ENCODE measurements at places on chromosomes 5 and 9. TPM values are rescaled to one million over a fixed set of nuclear protein-coding genes. Genes with fewer than 3 reads are reported as not detected.
A peak's percentile ranks its signal among the peaks of the same experiment; 100 is the strongest.

- no peaks in the 10 kb centered on the region for H3K27me3 ChIP-seq
- H3K4me1 ChIP-seq: no peaks in the 10 kb centered on the region
- no peak overlapping the region for H3K4me3 ChIP-seq
- DNase-seq: no peak
- no peak overlapping the region for H3K27ac ChIP-seq
- H3K36me3 ChIP-seq: no peaks in the 10 kb centered on the region
These were observed 310.5 kb downstream of the CETN3 start for GRCh38 chr5:90099099-90099498.

GRCh38 chr5:150082889-150083288, 3.5 kb downstream of the CSF1R start:
- peaks cover 39% of the 10 kb centered on the region for H3K27me3 ChIP-seq
- no peak overlapping the region for H3K4me3 ChIP-seq
- H3K4me1 ChIP-seq: no peaks in the 10 kb centered on the region
- H3K27ac ChIP-seq: no peak overlapping the region

Gene NMUR2
- total RNA-seq: not detected

- no peak overlapping the region for H3K4me3 ChIP-seq
- H3K27ac ChIP-seq: no peak overlapping the region
- no peaks in the 10 kb centered on the region for H3K4me1 ChIP-seq
These were observed 168.9 kb upstream of the NFIB start for GRCh38 chr9:14482856-14483255.

GRCh38 chr9:116151966-116152381, 1.6 kb upstream of the PAPPA start:
- H3K27me3 ChIP-seq: peaks cover 50% of the 10 kb centered on the region
- no peaks in the 10 kb centered on the region for H3K4me1 ChIP-seq
- H3K4me3 ChIP-seq: no peak overlapping the region
- no peak overlapping the region for H3K27ac ChIP-seq

Gene OR1J2
- total RNA-seq: not detected

Gene CCDC171
- 2.5 TPM for total RNA-seq

Gene FAM153A
- 33.7 TPM for total RNA-seq

Gene SLC9A3
- 1.6 TPM for total RNA-seq

DNA sequence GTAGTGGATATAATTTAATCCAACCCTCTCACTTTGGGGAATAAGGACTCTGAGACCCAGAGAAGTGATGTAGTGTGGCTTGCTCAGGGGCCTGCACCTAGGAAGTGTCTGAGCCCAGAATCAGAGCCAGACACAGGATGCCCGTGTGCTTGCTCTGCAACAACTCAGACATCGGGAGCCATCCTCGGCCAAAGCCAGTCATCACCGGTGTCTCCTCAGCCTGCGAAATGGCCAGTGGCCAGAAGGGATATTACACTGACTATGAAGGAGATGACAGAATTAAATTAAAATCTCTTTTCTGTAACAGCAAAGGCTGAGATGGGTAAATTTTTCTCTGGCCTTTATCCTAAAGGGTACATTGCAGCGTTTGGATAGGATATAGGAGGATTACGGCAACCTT, 102.9 kb downstream of the MARCHF11 start:
- H3K27ac ChIP-seq: no peak overlapping the region
- H3K4me3 ChIP-seq: no peak overlapping the region
- H3K27me3 ChIP-seq: no peaks in the 10 kb centered on the region

- no peaks in the 10 kb centered on the region for H3K27me3 ChIP-seq
- no peaks in the 10 kb centered on the region for H3K36me3 ChIP-seq
- H3K4me1 ChIP-seq: no peaks in the 10 kb centered on the region
- no peak overlapping the region for H3K27ac ChIP-seq
These were observed 361.1 kb upstream of the TLE4 start for GRCh38 chr9:79210541-79211243.

DNA sequence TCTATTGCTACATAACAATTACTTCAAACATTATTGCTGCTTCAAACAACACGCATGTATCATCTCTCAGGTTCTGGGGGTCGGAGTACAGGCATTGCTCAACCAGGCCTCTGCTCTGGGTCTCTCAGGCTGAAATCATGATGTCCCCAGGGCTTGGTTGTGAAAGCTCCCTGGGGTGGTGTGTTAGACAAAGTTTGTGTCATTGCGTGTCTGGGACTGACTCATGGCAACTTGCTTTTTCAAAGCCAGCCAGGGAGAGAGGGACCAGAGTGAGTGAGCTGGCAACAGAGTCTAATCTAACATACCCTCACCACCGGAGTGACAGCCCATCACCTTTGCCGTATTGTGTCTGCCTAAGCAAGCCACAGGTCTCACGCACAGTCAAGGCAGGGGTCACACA, 259.2 kb upstream of the NFIL3 start:
- no peaks in the 10 kb centered on the region for H3K36me3 ChIP-seq
- no peak overlapping the region for H3K4me3 ChIP-seq
- no peak for DNase-seq
- H3K4me1 ChIP-seq: peaks cover 4% of the 10 kb centered on the region
- H3K27me3 ChIP-seq: peaks cover 17% of the 10 kb centered on the region

Gene EPB41L4B
- total RNA-seq: 0.18 TPM

Gene ACTBL2
- total RNA-seq: not detected

- H3K27ac ChIP-seq: no peak overlapping the region
- H3K4me3 ChIP-seq: no peak overlapping the region
- DNase-seq: no peak
- no peaks in the 10 kb centered on the region for H3K27me3 ChIP-seq
These were observed 13.0 kb downstream of the SMIM3 start for GRCh38 chr5:150791536-150791935.

GRCh38 chr9:73080110-73080694, 71.5 kb upstream of the ANXA1 start:
- no peak overlapping the region for H3K4me3 ChIP-seq
- peaks cover 19% of the 10 kb centered on the region for H3K27me3 ChIP-seq
- H3K27ac ChIP-seq: no peak overlapping the region
- DNase-seq: no peak

Gene C7
- not detected for total RNA-seq

Gene INSL6
- not detected for total RNA-seq

DNA sequence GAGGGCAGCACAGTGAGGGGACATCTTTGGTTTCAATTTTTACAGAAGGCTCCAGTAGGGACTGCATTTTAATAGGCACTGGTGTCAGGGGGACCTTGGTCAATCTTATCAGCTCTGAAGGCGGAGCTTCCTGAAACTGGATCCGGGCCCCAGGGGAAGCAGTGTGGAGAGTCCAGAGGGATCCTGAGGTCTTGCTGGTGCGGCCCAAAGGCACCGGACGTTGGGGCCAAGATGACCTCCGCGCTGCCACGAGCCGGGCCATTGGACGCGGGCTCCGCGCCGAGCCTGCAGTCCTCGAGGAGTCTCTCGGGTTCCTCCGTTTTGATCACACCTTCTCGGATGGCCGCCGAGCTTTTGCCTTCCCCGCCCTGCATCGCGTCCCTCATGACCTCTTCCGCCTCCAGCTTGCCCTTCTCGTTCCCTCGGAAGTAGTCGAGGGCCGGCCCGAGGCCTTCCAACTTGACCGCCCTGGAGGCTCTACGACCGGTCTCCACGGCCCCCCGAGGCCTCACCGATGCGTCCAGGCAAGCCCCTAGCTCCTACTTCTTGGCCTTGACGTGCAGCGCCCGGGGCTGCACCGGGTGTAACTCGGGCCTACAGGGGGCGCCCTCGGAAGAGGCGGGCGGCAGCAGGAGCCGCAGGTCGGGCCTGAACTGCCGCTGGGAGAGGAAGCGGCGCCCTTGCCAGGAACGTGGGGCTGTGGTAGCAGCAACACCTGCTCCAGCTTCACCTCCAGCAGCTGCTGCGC, 18.8 kb downstream of the C5orf52 start:
- H3K27ac ChIP-seq: no peak overlapping the region
- no peaks in the 10 kb centered on the region for H3K4me1 ChIP-seq
- DNase-seq: peak; percentile 38
- peaks cover 5% of the 10 kb centered on the region for H3K36me3 ChIP-seq
- H3K4me3 ChIP-seq: no peak overlapping the region

- H3K27me3 ChIP-seq: peaks cover 31% of the 10 kb centered on the region
- H3K27ac ChIP-seq: peak overlapping the region; percentile 77
- peak overlapping the region; percentile 91 for H3K4me3 ChIP-seq
- H3K36me3 ChIP-seq: peaks cover 9% of the 10 kb centered on the region
- DNase-seq: peak; percentile 20
- peaks cover 22% of the 10 kb centered on the region for H3K4me1 ChIP-seq
These were observed 587 bp downstream of the MIER3 start for GRCh38 chr5:56951126-56951945.

DNA sequence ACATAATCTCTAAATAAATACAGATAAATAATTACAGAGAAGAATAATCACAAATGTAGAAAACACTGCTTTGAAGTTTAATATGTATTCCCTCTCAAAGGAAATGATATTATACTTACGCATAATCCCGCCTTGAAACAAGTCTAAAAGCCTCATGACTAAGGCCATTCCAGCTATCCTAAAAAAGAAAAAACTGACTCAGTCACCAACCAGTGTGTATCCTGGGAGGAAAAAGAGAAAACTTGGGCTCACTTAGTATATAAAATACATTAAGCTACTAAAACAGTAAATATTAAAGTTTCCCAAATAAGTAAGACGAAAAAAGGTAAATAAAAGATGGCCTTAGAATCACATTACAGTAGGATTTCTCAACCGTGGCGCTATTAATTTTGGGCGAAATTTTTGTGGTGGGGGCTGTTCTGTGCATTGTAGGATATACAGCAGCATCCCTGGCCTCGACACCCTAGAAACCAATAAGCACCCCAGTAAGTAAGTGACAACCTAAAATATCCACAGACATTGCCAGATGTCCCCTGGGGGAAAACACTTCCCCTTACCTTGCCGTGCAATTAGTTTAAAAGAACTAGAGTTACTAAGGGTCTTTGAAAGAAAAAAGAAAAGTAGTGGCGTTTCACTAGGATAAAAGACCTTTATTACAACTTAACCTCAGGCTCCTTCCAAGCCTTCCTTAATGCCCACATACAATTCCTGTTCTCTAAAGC, 1.1 kb downstream of the HSPA9 start:
- H3K27me3 ChIP-seq: no peaks in the 10 kb centered on the region
- DNase-seq: no peak
- peaks cover 55% of the 10 kb centered on the region for H3K4me1 ChIP-seq
- peak overlapping the region; percentile 92 for H3K4me3 ChIP-seq
- peak overlapping the region; percentile 97 for H3K27ac ChIP-seq
- peaks cover 54% of the 10 kb centered on the region for H3K36me3 ChIP-seq

GRCh38 chr5:39934830-39935229, 510.1 kb upstream of the DAB2 start:
- no peak for DNase-seq
- no peak overlapping the region for H3K27ac ChIP-seq
- H3K27me3 ChIP-seq: peaks cover 2% of the 10 kb centered on the region
- no peak overlapping the region for H3K4me3 ChIP-seq
- no peaks in the 10 kb centered on the region for H3K4me1 ChIP-seq

DNA sequence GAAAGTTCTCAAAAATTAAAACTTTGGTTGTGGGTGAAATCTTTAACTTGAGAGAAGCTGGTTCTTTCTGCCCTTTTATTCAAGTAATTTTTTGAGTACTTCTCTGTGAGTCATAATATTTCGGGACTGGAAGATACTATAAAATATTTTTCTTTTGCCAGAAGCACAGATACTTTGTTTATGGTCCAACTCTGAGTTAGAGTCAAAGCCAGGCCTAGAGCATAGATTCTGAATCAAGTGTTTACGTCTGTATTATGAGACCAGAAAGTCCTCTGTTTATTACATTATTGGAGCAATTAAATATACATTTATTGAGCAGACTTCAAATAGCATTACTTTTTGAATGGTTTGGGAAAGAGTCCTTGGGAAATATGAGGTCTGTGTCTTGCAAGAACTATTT, 187.9 kb downstream of the FER start:
- H3K36me3 ChIP-seq: peaks cover 2% of the 10 kb centered on the region
- no peak overlapping the region for H3K4me3 ChIP-seq
- no peak overlapping the region for H3K27ac ChIP-seq
- DNase-seq: no peak
- H3K27me3 ChIP-seq: no peaks in the 10 kb centered on the region

Gene MBLAC2
- total RNA-seq: 4.9 TPM

DNA sequence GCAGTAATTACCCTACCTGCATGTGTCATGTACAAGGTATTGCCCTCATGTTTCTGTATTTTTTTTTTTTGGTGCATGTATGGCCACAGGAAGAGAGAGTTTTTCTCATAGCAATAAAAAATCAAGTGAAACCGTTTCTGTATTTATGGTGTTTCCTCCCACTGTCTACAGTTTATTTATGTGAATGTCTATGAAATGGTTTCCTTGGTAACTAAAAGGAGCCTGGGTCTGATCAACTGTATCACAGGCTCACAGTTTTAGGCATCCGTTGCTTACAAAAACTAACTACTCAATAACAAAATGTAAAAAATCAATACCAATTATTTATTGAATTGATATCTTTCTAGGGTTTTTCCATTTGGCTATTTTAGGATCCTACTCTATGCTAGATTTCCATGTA, 464.4 kb downstream of the TAF11L14 start:
- DNase-seq: no peak
- H3K27me3 ChIP-seq: no peaks in the 10 kb centered on the region
- no peaks in the 10 kb centered on the region for H3K4me1 ChIP-seq
- H3K27ac ChIP-seq: no peak overlapping the region
- no peak overlapping the region for H3K4me3 ChIP-seq

DNA sequence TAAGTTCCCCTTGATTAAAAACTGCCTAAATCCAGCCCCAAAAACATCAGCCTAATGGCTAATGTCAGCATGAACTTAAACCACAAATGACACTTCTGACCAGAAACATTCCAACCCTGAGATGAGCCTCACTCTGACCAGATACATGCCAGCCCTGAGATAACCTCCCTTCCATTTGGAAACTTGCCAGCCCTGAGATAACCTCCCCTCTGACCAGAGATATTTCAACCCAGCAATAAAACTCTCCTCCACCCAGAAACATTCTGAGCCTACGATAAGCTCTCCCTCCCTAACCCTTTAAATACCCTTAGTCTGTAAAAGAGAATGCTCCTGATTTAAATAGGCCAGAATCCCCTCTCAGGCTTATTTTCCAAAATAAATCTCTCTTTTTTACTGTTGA, 1035.7 kb upstream of the NUDT12 start:
- H3K4me3 ChIP-seq: no peak overlapping the region
- H3K36me3 ChIP-seq: no peaks in the 10 kb centered on the region
- H3K4me1 ChIP-seq: no peaks in the 10 kb centered on the region
- H3K27ac ChIP-seq: no peak overlapping the region

GRCh38 chr5:62124266-62124665, 181.7 kb upstream of the KIF2A start:
- H3K36me3 ChIP-seq: no peaks in the 10 kb centered on the region
- no peak for DNase-seq
- H3K4me1 ChIP-seq: no peaks in the 10 kb centered on the region
- H3K27ac ChIP-seq: no peak overlapping the region

DNA sequence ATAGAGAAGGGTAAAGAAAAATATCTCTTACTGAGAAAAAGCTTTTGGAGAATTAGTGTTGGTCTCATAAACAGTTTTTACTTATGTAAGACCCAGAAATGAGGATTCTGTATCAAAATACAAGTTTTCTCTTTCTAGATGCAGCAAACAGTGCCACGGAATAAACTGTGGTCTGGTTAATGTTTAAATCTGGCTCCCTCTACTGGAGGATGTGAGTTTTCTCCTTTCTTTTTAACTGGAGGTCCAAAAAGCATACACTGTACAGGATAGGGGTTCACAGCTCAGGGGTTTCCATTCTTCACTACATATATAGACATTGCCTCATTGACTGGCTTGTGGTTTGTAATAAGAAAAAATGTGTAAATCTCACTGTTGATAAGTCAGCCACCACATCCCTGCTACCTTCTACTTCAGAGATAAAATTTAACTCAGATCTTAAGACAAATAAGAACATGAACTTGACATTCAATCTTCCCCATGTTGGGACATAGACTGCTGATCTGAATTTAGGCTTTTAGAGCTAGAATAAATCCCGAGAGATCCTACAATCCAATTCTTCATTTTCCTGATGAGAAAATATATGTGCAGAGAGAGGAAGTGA, 98.9 kb downstream of the CFAP95 start:
- peaks cover 19% of the 10 kb centered on the region for H3K27me3 ChIP-seq
- H3K4me1 ChIP-seq: no peaks in the 10 kb centered on the region
- H3K36me3 ChIP-seq: no peaks in the 10 kb centered on the region
- no peak overlapping the region for H3K4me3 ChIP-seq
- no peak for DNase-seq

Data from activated CD4-positive, alpha-beta memory T cell treated with anti-CD3 and anti-CD28 coated beads, Interleukin-2, amount 10 ng/mL, durations not matched to agents 7 days and 5 days (primary cell).